ENCODE measurements at places on chromosomes 2 and 18.

DNA sequence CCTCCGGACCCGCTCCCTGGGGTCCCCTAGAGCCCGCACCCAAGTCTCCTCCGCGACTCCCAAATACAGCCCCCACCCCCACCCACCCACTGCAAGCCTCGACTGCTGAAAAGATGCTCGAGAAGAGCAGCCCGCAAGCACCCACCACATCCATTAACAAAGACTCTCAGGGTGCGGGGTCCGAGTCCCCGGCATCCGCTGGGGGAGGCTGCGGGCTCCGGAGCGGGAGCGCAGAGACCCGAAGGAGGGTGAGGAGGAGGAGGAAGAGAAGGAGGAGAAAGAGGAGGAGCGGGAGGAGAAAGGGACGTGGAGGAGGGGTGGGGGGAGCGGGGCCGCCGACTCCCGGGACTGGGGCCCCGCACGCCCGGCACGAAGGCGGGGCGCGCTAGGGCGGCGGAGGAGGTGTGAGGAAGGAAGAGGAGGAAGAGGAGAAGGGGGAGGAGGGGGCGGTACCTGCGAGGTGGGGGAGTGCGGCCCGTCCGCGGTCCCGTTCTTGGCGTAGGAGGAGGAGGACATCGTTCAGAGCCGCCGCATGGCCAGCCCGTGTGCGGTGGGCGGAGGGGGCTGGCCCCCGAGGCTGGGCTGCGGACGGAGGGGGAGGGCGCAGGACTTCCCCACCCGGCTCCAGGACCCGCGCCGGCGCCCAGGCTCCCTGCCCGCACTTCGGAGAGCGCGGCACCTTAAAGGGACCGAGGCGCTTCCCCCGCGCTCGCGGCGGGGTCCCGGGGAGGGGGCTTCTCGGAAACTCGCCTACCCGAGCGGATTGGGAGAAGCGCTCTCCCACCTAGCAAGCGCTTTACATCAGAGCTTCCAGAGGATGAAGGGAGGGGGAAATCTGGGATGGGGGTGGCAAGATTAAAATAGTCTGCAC lies at the start of gene CACNB4:
CACNB4 (minus strand) TSS at position 549 of the 871 bp plus-strand sequence.
- no peak for DNase-seq

DNA sequence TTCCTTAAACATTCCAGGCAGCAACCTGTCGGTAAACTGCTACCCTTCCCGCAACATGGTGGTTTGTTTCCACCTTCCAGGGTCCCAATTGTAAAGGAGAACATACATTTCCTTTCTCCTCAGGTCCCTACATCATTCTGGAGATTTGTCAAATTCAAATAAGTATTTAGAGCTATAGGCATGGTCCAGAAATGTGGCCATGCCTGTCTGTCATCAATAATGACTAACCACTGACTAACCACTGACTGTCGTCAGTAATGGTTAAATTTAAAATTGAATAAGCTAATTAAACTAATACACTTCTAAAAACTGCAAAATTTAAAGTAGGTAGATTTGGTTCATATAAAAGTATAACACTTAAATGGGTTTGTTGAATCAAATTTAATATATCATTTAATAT lies 984.0 kb upstream of the SLC39A10 start:
- DNase-seq = no peak

DNA sequence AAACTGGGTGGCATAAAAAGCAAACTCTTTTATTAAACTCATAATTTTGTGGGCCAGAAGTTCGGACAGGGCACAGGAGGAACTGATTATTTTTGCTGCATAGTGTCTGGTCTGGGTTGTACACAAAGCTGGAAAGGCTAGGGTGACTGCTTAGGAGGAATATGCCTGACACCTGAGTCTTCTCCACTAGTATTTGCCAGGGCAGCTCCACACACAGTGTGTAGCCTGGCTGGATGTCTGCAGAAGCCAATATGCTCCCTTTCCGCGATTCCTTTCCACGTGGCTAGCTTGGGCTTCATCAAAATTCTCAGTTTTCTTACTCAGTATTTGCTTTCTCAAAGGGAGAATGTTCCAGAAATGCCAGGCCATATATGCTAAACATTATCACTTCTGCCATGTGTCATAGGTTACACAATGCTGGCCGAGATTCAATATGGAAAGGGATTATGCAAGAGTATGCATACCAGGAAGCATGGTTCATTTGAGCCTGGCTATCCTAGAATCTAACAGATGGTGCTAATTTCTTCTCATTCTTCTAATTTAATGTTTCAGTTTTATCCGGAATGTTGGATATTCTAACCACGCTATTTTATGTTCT lies 142.7 kb upstream of the DOK6 start:
- no peak for DNase-seq

GRCh38 chr18:3214855-3215637 lies 4.7 kb downstream of the MYOM1 start:
- DNase-seq = no peak

DNA sequence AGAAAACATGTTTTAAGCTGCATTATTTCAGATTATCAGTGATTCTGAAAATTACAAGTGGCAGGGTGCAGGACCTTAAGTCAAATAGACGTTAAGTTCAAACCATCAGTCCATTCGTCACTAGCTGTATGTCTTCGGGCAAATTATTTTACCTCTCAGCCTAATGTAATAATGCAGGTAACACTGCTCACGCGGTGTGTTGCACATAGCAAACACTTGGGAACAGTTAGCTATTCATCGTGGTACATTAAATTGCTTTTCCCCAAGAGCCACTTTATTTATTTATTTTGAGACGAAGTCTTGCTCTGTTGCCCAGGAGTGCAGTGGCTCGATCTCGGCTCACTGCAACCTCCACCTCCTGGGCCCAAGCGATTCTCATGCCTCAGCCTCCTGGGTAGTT lies 10.1 kb downstream of the MAT2A start:
- no peak for DNase-seq

DNA sequence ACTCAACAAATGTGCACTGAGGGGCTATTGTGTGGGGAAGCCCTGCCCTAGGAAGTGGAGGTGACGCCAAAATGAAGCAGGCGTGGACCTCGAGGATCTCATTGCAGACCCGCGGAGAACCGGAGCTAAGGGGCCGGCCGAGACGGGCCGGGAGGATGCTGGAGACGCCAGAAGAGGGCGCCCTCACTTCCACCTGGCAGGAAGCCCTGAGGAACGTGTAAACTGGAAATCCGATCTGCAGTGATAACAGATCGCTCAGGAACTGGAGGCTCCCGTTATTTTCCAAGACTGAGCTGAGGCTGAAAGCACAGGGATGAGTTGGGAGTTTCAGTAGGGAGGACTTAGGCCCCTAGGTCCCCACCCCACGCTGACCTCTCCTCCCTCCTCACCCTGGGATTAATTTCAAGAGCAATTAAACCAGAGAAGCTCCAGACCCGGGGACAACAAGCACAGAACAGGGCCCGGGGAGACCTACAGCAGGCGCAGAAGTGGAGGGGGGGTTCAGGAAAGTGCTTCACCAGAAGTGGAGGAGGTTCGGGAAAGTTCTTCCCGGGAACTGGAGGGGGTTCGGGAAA lies 7.7 kb upstream of the COL6A3 start:
- DNase-seq = peak; percentile 26

DNA sequence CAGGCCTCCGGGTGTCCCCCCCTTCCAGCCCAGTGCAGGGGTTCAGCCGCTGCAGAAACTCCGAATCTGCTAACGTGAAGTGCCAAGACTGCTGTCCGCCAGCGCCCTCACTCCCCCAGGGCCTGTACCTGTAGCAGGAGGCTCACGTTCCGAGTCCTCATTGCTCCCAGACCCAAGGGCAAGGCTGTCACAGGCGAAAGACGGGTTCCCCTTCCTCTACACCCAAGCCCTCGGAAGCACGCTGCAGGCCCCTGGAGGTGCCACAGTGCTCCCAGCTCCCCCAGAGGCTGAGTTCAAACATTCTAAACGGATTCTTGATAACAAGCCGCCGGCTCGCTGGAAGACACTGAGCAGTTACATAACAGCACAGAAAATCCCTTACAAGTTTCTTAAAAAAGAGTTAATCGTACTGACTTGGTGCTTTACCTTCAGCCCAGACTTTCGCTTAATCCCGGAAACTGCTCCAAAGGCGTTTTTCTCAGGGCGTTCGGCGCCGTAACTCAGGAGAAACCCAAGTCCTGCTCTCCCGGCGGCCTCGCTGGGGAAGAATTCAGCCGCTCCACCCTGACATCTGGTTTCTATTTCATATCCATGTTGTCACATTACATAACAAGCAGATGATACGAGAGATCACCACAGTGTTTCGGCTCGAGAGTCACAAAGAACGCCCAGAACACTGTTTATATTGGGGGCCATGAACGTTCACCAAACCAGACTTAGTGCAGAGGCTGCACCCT lies 92.0 kb downstream of the HDAC4 start:
- DNase-seq = no peak

- no peak for DNase-seq
Observed at GRCh38 chr2:120855855-120856405, 120.3 kb downstream of the GLI2 start.

DNA sequence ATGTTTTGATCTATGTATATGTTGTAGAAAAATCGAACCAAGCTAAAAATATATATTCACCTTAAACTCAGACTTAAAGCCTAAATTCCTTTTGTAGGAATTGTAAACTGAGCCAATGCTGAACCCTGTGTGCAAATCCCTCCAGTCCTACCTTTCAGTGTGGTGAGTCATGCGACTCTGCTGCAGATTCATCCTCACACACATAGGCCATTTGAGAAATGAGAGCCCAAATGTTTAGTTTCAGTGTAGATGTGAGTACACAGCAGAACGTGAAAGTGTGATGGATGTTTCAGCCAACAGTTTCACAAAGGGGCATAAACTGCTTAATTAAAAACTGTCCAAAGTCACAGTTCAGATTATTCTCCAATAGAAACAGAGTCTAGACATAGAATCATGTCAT lies 193.2 kb downstream of the CDH19 start:
- DNase-seq = no peak

- no peak for DNase-seq
Observed at GRCh38 chr18:13124411-13124810, 94.1 kb upstream of the LDLRAD4 start.
